ENCODE measurements at places on chromosomes 13 and 19. TPM values are rescaled to one million over a fixed set of nuclear protein-coding genes. Genes with fewer than 3 reads are reported as not detected.

The OR10H1 gene
- total RNA-seq: not detected

The CYP4F2 gene
- total RNA-seq: not detected

The SPTBN4 gene
- 8.4 TPM for total RNA-seq

The DLEU7 gene
- total RNA-seq: not detected

The VSTM2B gene
- total RNA-seq: not detected

The SERTM1 gene
- total RNA-seq: not detected

The NKG7 gene
- not detected for total RNA-seq

The NTN5 gene
- 0.87 TPM for total RNA-seq

The RASAL3 gene
- total RNA-seq: not detected

The WDR87 gene
- total RNA-seq: not detected

The CCNA1 gene
- total RNA-seq: 0.37 TPM

DNA sequence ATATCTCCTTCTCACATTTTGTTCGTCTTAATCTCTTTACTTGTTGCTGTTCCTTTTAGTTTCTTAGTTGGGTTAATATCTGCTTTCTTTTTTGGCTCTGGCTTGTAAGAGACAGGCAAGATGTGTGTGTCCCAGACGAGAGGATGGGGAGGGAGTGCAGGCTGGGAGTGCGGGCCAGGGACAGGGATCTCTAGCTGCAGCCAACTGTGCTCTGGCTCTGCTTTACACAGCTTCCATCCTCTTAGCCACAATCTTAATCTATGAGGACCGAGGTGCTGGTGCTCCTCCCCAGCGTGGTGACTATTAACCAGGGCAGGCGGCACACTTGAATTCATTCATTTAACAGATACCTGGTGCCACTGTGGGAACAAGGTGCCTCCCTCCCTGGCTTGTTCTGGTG lies 70.9 kb upstream of the WASF3 start:
- DNase-seq: no peak

- DNase-seq: no peak
Measured at GRCh38 chr13:86878781-86879180, 792.4 kb upstream of the SLITRK5 start.

- peak; percentile 99 for DNase-seq
Measured at GRCh38 chr19:9791552-9792205, 23.1 kb upstream of the ZNF846 start.

- peak; percentile 20 for DNase-seq
Measured at GRCh38 chr19:39194832-39195542, 1.8 kb upstream of the NCCRP1 start.

GRCh38 chr13:60326273-60326672 lies 70.7 kb upstream of the TDRD3 start:
- DNase-seq: no peak

GRCh38 chr13:114127473-114128347 lies 4.7 kb downstream of the RASA3 start:
- DNase-seq: no peak

DNA sequence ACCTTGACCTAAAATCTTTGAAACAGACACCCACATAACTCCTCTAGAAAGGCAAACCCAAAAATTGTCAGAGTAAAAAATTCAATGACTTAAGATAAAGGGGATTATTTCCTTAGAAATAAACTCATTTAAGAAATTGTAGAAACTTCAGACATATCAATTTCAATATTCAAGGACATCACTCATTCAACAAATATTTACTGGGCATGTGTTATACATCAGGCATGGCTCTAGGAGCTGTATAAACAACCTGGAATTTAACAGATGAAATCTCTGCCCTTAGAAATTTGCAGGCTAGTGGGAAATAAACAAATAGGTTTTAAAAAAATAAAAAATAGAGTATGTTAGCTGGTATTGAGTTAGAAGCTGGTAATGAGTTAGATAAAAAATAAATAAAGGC lies 84.0 kb upstream of the LSM14A start:
- DNase-seq: no peak

DNA sequence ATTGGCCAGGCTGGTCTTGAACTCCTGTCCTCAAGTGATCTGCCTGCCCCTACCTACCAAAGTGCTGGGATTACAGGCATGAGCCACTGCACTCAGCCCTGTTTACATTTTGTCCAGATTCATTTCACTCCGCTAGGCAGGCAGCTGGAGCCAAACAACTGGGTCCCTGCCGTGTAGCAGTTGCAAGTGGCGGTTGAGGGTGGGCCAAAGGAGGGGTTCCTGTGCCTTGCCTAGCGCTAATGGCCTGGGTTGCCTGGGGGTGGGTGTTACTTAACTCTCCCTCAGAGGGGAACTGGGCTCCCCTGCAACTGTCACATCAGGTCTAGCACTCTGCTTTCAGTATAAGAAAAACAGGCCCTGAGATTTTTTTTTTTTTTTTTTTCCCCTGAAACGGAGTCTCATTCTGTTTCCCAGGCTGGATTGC lies 7.4 kb downstream of the ACP5 start:
- DNase-seq: peak; percentile 23

DNA sequence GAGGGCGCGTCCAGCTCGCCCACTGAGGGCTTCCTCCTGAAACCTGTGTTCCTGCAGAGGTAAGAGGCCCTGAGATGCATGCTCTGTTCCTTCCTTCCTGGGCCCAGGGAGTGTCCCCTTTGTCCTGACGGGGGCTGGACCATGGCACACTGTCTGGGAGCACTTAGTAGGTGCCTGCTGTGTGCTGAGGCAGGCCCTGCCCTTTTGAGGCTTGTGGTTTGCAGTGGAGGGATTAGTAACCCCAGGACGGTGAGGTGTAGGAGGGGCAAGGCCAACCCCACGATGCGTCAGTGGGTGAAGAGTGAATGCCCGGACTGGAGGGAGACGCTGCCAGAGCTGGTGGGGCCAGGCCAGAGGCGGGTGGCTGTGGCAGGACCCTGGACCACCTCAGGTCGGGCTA lies 11.2 kb upstream of the F2RL3 start:
- DNase-seq: no peak

DNA sequence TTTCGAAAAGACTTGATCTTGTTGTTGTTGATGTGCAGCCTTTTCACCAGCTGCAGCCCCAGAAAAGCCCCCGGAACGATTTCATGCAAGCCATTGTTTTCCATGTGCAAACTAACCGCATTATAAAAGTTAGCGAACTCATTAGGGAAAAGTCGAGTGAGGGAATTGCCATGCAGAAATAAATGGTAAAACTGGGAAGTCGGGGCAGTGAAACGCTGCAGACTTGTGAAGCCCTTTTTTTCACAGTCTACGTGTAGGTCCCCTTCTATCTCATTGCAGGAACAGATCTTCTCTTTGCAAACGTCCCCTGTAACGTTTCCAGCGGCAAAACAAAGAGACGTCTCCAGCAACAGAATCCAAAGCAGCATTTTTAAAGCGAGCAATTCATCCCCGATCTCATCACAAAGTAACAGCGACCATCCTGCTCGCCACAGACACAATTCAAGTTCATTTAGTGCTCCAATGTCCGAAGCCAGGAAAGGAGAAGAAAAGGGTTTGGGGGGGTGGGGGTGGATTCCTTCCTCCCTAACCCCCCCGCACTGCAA lies 1.1 kb downstream of the SLITRK1 start:
- peak; percentile 8 for DNase-seq

DNA sequence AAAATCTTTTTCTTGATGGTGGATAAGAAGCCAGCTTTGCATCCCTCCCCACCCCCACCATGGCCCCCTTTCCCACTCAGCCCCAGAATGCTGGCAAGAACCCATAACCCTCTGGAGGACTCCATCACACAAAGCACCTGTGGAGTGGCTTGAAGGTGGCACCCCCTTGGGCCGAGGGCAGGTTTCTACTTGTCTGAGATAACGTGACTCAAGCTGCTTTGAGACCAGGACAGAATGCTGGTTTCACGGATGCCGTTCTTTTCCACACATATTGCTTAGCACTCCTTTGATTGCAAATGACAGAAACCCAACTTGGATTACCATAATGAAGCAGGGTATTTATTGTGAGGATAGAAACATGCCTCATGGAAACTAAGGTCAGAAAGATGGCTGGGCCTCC lies 82.2 kb downstream of the LACC1 start:
- no peak for DNase-seq

DNA sequence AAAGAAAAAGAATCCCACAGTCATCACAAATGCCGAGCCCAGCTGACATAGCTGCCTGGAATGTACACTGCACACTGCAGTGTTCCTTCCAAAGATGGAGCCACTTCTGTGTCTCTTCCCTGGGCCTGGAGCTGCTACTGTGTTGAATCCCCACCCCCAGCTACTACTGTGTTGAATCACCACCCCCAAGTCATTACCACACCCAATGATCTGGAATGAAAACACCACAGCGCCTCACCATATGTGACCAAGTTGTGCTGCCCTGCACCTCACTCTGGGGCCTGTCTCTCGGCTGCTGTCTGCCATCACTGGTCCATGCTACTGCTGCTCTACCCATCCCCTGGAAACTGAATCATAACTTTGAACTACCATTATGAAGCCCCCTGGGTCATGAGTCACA lies 861.2 kb downstream of the UQCRFS1 start:
- no peak for DNase-seq

DNA sequence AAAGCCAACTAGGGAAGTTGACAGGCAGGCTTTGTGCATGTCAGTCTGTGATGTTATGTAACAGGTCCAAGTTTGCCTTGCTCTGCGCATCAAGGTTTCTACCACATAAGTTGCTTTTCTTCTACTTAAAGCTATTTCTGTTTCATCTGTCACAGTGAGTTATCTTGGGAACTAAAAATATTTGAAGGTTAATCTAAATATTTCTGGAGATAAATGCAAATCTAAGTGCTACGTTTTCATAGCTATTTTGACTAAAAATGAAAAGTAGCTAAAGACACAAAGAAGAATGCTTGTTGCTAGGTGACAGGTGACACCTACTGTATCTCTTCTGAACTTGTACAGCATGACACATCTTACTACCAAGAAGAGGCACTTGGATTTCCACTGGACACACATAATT lies 135.6 kb downstream of the KLF12 start:
- no peak for DNase-seq

GRCh38 chr19:36573895-36574720 lies 1.0 kb upstream of the ZNF529 start:
- no peak for DNase-seq

DNA sequence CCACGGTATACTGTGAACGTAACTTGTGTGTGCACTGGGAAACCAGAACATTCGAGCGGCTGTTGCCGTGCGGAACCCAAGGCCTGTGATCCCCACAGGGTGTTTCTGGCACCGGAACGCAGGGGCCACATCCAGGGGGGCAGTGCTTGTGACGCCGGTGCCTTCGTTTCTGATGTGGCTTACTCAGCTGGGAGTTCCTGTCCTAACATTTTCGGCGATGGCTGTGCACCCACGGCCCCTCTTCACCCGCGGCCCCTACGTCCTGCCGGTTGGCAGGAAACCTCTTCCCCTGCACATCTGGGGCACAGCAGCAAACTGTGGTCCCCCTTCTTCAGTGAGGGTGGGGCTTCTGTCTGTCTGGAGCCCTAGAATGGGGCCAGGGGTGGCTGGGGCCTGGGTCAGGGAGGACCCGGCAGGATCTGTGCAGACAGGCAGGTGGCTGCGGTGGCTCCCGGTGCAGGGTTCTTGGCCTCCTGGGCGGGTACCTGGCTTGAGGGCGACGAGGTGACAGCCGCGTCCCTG lies 26.2 kb downstream of the CSNK1G2 start:
- DNase-seq: no peak

GRCh38 chr13:24168392-24168750 lies 7.9 kb downstream of the SPATA13 start:
- peak; percentile 67 for DNase-seq

DNA sequence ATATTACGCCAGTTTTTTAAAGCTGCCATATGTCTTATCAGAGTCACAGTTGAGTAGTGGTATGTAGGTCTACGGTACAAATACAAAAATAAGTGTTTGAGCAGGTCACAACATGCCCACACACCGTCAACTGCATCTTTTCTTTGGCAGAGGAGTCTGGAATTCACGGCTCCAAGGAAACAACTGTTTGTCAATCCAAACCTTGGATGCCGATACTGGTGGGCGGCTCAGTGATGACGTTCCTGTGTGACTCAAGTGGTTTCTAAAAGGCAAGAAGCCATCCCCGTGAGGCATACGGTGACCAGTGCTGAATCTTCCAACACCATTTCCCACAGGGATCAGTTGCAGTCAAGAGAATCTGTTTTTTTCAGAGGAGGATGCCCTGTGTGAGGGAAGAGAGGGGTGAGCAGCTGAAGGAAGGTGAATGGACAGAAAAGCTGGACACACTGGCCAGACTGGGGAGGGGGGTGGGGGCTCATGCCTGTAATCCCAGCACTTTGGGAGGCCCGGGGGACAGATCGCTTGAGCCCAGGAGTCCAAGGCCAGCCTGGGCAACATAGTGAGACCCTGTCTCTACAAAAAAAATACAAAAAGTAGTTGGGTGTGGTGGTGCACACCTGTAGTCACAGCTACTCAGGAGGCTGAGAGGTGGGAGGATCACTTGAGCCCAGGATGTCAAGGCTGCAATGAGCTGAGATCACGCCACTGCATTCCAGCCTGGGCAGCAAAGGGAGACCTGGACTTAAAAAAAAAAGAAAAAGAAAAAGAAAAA lies 22.8 kb upstream of the CEBPG start:
- no peak for DNase-seq

DNA sequence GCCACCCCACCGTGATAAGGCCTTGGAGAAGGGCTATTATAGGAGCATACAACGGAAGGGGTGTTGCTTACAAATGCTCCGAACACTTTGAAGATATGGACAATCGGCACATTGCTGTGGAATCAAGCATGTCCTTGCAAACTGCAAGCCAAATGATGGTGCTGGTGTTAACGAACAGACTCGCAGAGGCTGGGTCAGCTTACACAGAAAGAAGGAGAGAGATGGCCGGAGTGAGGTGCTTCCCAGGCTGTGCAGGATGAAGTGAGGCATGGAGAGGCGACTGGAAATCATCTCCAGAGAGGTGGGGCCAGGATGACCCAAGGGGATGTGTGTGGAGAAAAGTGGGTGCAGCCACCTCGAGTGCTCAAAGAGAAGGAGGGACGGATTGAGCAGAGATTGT lies 42.2 kb downstream of the HSPH1 start:
- DNase-seq: no peak

- DNase-seq: no peak
Measured at GRCh38 chr13:75181906-75182305, 300.1 kb downstream of the TBC1D4 start.

GRCh38 chr19:35559281-35559659 lies 4.2 kb downstream of the ATP4A start:
- peak; percentile 31 for DNase-seq

- DNase-seq: no peak
Measured at GRCh38 chr13:97329331-97329730, 104.6 kb upstream of the RAP2A start.

GRCh38 chr13:71861769-71862458 lies 5.1 kb downstream of the DACH1 start:
- DNase-seq: no peak

- no peak for DNase-seq
Measured at GRCh38 chr13:41864658-41865057, 96.3 kb downstream of the VWA8 start.

DNA sequence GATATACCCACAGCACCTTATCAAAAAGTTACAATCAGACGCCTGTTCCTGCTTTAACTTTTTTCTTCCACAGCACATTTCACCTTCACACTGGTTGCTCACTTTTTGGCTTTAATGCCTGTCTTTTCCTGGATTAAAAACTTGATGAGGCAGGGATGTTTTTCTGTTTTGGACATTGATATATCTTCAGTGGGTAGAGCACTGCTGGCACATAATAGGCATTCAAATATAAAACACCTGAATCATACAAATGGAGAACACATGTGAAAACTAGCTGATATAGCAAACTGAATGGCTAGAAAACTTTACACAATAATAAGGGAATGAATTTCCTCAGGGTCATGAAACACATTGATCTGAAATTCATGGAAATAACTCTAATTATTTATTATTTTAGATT lies 65.6 kb downstream of the STARD13 start:
- no peak for DNase-seq
